CD4-positive, CD25-positive, alpha-beta regulatory T cell (primary cell): ENCODE measurements at places on chromosomes 4 and X. TPM values are rescaled to one million over a fixed set of nuclear protein-coding genes. Genes with fewer than 3 reads are reported as not detected.
A peak's percentile ranks its signal among the peaks of the same experiment; 100 is the strongest.

HTATSF1 gene
- total RNA-seq, result 32.9 TPM

GRCh38 chr4:95086551-95086950 lies 328.8 kb downstream of the BMPR1B start:
- no peak overlapping the region for H3K27ac ChIP-seq
- no peaks in the 10 kb centered on the region for H3K27me3 ChIP-seq
- DNase-seq, result no peak

GRCh38 chr4:140579278-140579677 lies 10.5 kb upstream of the UCP1 start:
- no peaks in the 10 kb centered on the region for H3K4me1 ChIP-seq
- no peaks in the 10 kb centered on the region for H3K36me3 ChIP-seq
- peaks cover 14% of the 10 kb centered on the region for H3K27me3 ChIP-seq
- H3K27ac ChIP-seq, result no peak overlapping the region

DNA sequence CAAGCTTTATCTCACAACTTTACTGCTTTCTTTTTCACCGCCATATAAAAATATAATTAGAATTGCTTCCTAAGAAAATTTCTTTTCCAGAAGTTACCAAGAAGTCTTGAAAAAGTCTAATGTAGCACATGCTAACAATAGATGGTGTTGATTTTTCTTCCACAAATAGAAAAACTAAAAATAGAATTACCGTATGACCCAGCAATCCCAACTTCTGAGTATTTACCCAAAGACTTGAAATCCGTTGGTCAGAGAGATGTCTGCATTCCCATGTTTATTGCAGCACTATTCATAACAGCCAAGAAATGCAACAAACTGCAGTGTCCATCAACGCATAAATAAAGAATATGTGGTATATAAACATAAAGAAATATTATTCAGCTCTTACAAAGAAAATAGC lies 17.8 kb upstream of the EDNRA start:
- H3K4me3 ChIP-seq, result no peak overlapping the region
- no peak overlapping the region for H3K27ac ChIP-seq
- H3K27me3 ChIP-seq, result no peaks in the 10 kb centered on the region
- no peaks in the 10 kb centered on the region for H3K36me3 ChIP-seq
- no peaks in the 10 kb centered on the region for H3K4me1 ChIP-seq
- no peak for DNase-seq

CYP4V2 gene
- total RNA-seq, result 29.1 TPM

DNA sequence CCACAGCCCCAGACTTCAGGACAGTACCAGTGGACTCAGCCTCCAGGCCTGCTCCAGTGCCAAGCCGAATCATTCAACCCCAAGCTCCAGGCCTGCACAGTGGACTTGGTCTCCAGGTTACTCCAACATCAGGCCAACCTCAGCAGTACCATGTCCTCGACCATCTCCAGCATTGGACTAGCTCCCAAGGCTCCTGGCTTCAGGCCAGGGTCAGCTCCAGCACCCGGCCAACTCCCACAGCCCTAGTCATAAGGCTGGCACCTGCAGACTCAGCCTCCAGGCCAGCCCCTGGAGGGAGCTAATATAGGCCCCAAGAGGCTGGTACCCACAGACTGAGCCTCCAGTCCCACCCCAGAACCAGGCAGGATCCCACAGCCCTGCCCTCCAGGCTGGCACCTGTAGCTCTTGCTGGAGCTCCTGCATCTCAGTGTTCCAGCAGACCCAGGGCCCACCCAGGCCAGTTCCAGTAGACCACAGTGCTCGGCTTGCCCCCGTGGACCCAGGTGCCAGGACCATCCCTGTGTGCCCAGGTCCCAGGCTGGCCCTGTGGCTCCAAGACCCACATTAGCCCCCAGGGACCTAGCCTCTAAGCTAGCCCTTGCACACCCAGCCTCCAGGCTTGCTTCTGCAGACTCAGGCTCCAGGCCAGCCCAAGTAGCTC lies 25.6 kb downstream of the ZMAT1 start:
- no peak for DNase-seq
- no peaks in the 10 kb centered on the region for H3K36me3 ChIP-seq
- H3K27me3 ChIP-seq, result no peaks in the 10 kb centered on the region
- H3K4me3 ChIP-seq, result no peak overlapping the region

PAGE1 gene
- not detected for total RNA-seq

GRCh38 chrX:85309717-85310116 lies 65.9 kb downstream of the ZNF711 start:
- no peaks in the 10 kb centered on the region for H3K27me3 ChIP-seq
- no peak for DNase-seq
- no peaks in the 10 kb centered on the region for H3K36me3 ChIP-seq
- no peak overlapping the region for H3K4me3 ChIP-seq
- H3K4me1 ChIP-seq, result no peaks in the 10 kb centered on the region
- H3K27ac ChIP-seq, result no peak overlapping the region

TRIM61 gene
- 0.25 TPM for total RNA-seq

DNA sequence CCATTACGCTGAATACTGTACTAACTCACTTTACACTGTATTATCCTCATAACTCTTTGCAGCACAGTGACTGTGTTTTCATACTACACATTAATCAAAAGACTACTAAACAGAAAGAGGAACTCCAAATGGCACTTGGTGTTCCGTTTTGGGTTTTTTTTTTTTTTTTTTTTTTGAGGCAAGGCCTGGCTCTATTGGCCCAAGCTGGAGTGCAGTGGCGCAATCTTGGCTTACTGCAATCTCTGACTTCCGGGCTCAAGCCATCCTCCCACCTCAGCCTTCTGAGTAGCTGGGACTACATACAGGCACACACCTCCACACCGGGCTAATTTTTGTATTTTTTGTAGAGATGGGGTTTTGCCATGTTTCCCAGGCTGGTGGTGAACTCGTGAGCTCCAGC lies 10.7 kb downstream of the KLHL8 start:
- H3K4me3 ChIP-seq, result no peak overlapping the region
- DNase-seq, result peak; percentile 10
- H3K36me3 ChIP-seq, result no peaks in the 10 kb centered on the region
- H3K4me1 ChIP-seq, result no peaks in the 10 kb centered on the region
- no peaks in the 10 kb centered on the region for H3K27me3 ChIP-seq

- no peaks in the 10 kb centered on the region for H3K4me1 ChIP-seq
- H3K4me3 ChIP-seq, result no peak overlapping the region
- H3K36me3 ChIP-seq, result no peaks in the 10 kb centered on the region
- no peak overlapping the region for H3K27ac ChIP-seq
- no peaks in the 10 kb centered on the region for H3K27me3 ChIP-seq
Measured at GRCh38 chr4:104719539-104720230, 225.0 kb upstream of the CXXC4 start.

SMIM10L2A gene
- 0.42 TPM for total RNA-seq

- H3K36me3 ChIP-seq, result no peaks in the 10 kb centered on the region
- DNase-seq, result no peak
- no peak overlapping the region for H3K4me3 ChIP-seq
- no peaks in the 10 kb centered on the region for H3K27me3 ChIP-seq
Measured at GRCh38 chr4:40401631-40402030, 66.5 kb downstream of the CHRNA9 start.

DNA sequence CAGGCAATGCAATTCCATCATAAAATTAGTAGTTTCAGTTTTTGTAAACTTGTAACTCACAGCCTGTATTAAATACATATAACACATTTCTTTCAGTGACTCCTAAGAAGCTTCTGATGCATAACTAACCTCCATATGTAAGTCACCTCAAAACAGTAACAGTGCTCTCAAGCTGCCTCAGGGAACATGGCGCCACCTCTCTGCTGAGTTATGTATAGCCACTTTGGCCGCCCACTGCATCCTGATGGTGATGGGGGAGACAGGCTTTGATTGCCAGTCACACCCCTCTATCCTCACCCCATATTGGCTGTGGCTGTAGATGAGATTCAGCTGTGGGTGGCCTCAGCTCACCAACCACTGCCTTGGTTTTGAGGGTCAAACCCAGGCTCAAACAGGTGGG lies 54.3 kb downstream of the LRBA start:
- DNase-seq, result no peak
- H3K36me3 ChIP-seq, result peaks cover 7% of the 10 kb centered on the region
- H3K4me1 ChIP-seq, result no peaks in the 10 kb centered on the region

ANXA10 gene
- not detected for total RNA-seq

DNA sequence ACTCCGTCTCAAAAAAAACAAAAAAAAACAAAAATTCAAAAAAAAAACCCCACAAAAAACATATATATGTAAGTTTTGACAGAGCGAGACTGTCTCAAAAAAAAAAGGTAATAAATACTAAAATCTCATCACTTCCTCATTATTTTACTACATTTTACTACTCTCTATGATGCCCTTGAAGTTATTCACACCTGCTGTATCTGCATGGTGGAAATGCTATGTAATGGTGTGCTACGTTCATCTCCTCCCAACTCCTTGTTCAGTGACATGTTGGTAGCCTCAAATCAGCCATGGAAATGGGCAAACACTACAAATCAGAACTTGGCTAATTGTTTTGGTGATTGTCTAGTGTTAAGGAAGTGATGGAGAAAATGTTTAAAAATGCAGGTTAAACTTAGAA lies 11.8 kb downstream of the RPS4X start:
- H3K27ac ChIP-seq, result no peak overlapping the region
- no peak overlapping the region for H3K4me3 ChIP-seq
- DNase-seq, result no peak
- peaks cover 16% of the 10 kb centered on the region for H3K36me3 ChIP-seq
- H3K27me3 ChIP-seq, result no peaks in the 10 kb centered on the region

- H3K27me3 ChIP-seq, result no peaks in the 10 kb centered on the region
- DNase-seq, result no peak
- H3K4me3 ChIP-seq, result no peak overlapping the region
- no peak overlapping the region for H3K27ac ChIP-seq
Measured at GRCh38 chr4:40763228-40763716, 13.5 kb downstream of the NSUN7 start.

GRCh38 chr4:139521754-139522401 lies 34.1 kb downstream of the SETD7 start:
- no peak overlapping the region for H3K27ac ChIP-seq
- peaks cover 70% of the 10 kb centered on the region for H3K36me3 ChIP-seq
- no peak overlapping the region for H3K4me3 ChIP-seq
- H3K4me1 ChIP-seq, result peaks cover 3% of the 10 kb centered on the region
- no peaks in the 10 kb centered on the region for H3K27me3 ChIP-seq
- no peak for DNase-seq

GRCh38 chrX:144738246-144738645 lies 509.1 kb upstream of the SPANXN1 start:
- no peak overlapping the region for H3K4me3 ChIP-seq
- no peak for DNase-seq
- no peaks in the 10 kb centered on the region for H3K27me3 ChIP-seq
- no peaks in the 10 kb centered on the region for H3K4me1 ChIP-seq

GRCh38 chr4:108954880-108955279 lies 192.0 kb upstream of the ETNPPL start:
- H3K27me3 ChIP-seq, result peaks cover 1% of the 10 kb centered on the region
- no peaks in the 10 kb centered on the region for H3K4me1 ChIP-seq
- DNase-seq, result no peak
- H3K4me3 ChIP-seq, result no peak overlapping the region

MAGEA4 gene
- not detected for total RNA-seq

DNA sequence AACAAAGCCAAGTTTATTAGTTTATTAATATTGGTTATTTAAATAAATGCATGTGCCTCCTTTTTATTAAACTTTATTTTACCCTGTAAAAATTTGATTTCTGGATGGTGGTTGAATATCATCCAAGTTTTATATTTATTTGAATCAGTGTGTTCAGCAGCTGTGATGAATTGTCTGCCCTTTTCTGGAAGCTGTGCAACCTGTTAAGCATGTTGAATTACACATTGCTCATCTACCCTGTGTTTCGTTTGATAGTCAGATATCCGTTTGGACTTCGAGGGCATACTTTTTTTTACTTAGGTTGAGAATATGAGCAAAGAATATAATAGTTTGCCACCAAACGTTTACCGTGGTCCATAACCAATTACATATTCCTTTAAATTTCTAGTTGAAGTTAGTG lies 95.8 kb upstream of the TENM3 start:
- H3K4me1 ChIP-seq, result peaks cover 5% of the 10 kb centered on the region
- H3K4me3 ChIP-seq, result no peak overlapping the region
- peaks cover 5% of the 10 kb centered on the region for H3K27me3 ChIP-seq
- no peak overlapping the region for H3K27ac ChIP-seq

- peaks cover 3% of the 10 kb centered on the region for H3K27me3 ChIP-seq
- H3K36me3 ChIP-seq, result no peaks in the 10 kb centered on the region
- H3K4me1 ChIP-seq, result peaks cover 4% of the 10 kb centered on the region
- H3K4me3 ChIP-seq, result no peak overlapping the region
- H3K27ac ChIP-seq, result no peak overlapping the region
Measured at GRCh38 chrX:15497865-15498264, 2.7 kb upstream of the BMX start.

THAP9 gene
- total RNA-seq, result 2.3 TPM

PF4V1 gene
- 3.0 TPM for total RNA-seq

GRCh38 chr4:148443512-148444295 lies 1.5 kb upstream of the NR3C2 start:
- peak overlapping the region; percentile 91 for H3K27ac ChIP-seq
- no peaks in the 10 kb centered on the region for H3K36me3 ChIP-seq
- H3K27me3 ChIP-seq, result peaks cover 9% of the 10 kb centered on the region
- DNase-seq, result peak; percentile 38
- peaks cover 69% of the 10 kb centered on the region for H3K4me1 ChIP-seq
- H3K4me3 ChIP-seq, result peak overlapping the region; percentile 92

DNA sequence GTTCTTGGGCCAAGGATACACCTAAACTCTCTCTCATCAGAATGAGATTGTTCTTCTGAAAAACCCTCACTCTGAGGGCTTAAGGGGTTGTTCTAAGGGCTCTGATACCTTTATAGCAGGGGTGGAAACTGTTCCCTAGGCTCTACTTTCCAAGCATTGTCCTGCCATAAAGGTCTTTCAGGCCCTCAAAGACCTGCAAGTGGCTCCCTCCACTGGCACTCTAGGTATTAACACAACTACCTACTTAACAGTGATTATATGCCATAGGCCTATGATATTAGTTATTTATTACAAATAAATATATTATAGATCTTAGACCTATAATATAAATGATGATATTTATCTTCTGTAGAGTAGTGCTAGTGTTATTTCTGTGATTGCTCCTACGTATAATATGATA lies 473.7 kb upstream of the RPS6KA3 start:
- H3K4me3 ChIP-seq, result no peak overlapping the region
- no peaks in the 10 kb centered on the region for H3K4me1 ChIP-seq
- no peaks in the 10 kb centered on the region for H3K27me3 ChIP-seq
- no peak overlapping the region for H3K27ac ChIP-seq

- no peak for DNase-seq
- no peaks in the 10 kb centered on the region for H3K27me3 ChIP-seq
- no peak overlapping the region for H3K27ac ChIP-seq
- no peaks in the 10 kb centered on the region for H3K4me1 ChIP-seq
- H3K36me3 ChIP-seq, result no peaks in the 10 kb centered on the region
Measured at GRCh38 chr4:5217421-5217820, 166.1 kb downstream of the STK32B start.

DNA sequence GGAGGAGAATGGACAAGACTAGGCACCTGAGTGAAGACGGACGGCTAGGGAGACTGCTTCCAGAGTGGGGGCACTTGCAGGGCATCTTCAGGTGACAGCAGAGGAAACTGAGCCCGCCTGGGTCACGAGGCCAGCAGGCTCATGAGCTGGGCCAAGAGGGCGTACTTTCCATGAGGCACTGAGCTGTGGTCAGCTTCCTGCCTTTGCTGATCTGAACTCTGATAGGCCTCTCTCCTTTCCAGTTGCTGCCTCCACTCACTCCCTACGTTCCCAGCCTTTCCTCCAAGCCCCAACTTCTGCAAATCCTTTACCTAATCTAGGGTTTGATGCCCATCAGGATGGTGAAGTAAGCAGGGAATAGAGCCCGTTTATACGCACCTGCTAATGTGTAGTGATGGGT lies 1.4 kb upstream of the L1CAM start:
- no peak overlapping the region for H3K27ac ChIP-seq
- H3K4me1 ChIP-seq, result peaks cover 9% of the 10 kb centered on the region
- DNase-seq, result no peak
- no peak overlapping the region for H3K4me3 ChIP-seq
- H3K36me3 ChIP-seq, result no peaks in the 10 kb centered on the region

- H3K27ac ChIP-seq, result peak overlapping the region; percentile 77
- H3K36me3 ChIP-seq, result peaks cover 3% of the 10 kb centered on the region
- no peaks in the 10 kb centered on the region for H3K27me3 ChIP-seq
- DNase-seq, result no peak
- H3K4me3 ChIP-seq, result no peak overlapping the region
Measured at GRCh38 chr4:186203406-186203805, 12.0 kb downstream of the CYP4V2 start.

LGI2 gene
- total RNA-seq, result not detected
